ENCODE measurements at places on chromosomes 11 and 22.
A peak's percentile ranks its signal among the peaks of the same experiment; 100 is the strongest.

- no peak for DNase-seq
Measured at GRCh38 chr11:9367551-9367950, 16.9 kb upstream of the IPO7 start.

GRCh38 chr11:65110354-65110861, 1.3 kb upstream of the TM7SF2 start:
- DNase-seq = peak; percentile 77

GRCh38 chr22:48607901-48608662, 1219.6 kb downstream of the BRD1 start:
- no peak for DNase-seq

GRCh38 chr11:116700586-116701220, 72.1 kb downstream of the BUD13 start:
- no peak for DNase-seq

- no peak for DNase-seq
Measured at GRCh38 chr11:88310246-88310645, 27.3 kb downstream of the CTSC start.

GRCh38 chr11:111703576-111703975, 62.6 kb downstream of the PPP2R1B start:
- no peak for DNase-seq

- DNase-seq = no peak
Measured at GRCh38 chr11:9136741-9137140, 45.3 kb upstream of the SCUBE2 start.

- no peak for DNase-seq
Measured at GRCh38 chr11:111736181-111736590, 30.0 kb downstream of the PPP2R1B start.

Measured in NCI-H1105 (cell line).